ENCODE measurements at places on chromosomes 7 and 10.

- peak; percentile 46 for DNase-seq
Observed at GRCh38 chr7:73623798-73624668, at the start of gene MLXIPL. Gene MLXIPL, minus strand, starts transcription at chr7:73624522. Its CDS starts 30 bp downstream, at chr7:73624492.

- peak; percentile 81 for DNase-seq
Observed at GRCh38 chr10:92690211-92690914, 608 bp downstream of the HHEX start.

GRCh38 chr10:117553815-117554172 is 11.2 kb downstream of the EMX2 start:
- no peak for DNase-seq

- no peak for DNase-seq
Observed at GRCh38 chr7:106793015-106793975, 71.8 kb upstream of the PIK3CG start.

DNA sequence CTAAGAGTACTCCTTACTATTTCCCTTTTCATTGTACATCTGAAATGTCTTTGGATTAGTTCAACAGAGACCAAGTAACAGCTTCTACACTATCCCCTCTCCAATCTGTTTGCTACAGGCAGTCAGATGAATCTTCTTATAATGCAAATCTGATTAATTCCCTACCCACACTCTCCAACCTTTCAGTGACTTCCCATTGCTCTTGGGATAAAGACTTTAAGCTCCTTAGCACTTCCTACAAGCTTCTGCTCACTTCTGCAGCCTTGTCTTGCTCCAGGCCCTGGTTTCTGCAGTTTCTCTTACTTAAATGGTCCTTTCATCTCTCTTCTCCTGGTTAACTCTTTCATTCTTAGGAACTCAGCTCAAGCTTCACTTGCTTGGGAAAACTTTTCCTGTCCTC is 65.2 kb upstream of the FEZF1 start:
- no peak for DNase-seq

GRCh38 chr7:69908454-69908853 is 310.2 kb downstream of the AUTS2 start:
- DNase-seq, result no peak

DNA sequence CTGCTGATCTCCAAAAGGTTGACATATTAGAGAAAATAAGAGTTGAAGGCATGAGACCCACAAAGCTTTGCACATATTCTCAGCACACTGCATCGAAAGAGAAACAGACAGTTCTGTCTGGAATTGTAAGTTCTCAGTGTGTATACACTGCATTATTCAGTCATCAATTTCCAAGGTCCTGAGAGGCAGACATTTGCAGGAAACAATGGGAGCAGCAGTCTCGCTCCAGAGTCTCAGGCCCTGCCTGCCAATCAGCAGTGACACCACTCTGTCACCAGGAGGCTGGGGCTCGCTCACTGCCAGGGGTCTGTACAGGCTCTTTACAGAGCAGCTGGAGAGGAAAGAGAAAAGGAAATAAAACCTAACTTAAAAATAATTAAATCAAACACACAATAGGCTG is 36.3 kb downstream of the JAZF1 start:
- no peak for DNase-seq

GRCh38 chr7:102094316-102094650 is 192.4 kb upstream of the SH2B2 start:
- no peak for DNase-seq

GRCh38 chr10:5910323-5911100 is 20.5 kb downstream of the FBH1 start:
- DNase-seq, result no peak

DNA sequence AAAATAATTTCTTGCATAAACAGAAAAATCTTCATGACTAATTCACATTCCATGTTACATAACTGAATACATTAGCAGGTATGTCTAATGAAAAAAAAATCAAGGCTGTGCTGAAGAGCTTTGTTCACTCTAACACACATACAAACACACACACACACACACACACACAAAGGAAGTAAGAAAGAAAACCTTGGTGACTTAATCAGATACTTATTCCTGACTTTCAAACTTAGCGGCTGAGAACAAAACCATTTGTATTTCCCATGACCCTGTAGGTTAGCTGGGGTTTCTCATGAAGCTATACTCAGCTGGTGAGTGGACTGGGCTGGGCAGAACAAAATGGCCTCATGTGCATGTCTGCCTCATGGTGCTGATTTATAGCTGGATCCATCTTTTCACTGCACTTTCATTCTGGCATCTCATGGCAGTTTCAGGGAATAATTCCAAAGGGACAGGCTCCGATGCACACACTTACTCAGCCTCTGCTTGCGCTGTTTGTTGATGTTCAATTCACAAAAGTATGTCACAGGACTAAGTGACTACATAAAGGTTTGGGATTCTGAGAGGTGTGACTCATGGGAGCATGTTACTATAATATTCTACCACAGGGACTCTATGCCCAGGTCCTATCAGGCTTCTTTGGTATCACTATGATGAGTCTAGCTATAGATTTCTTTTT is 161.2 kb downstream of the PCLO start:
- DNase-seq, result no peak

GRCh38 chr10:126064512-126064911 is 168.1 kb downstream of the FANK1 start:
- DNase-seq, result no peak

- no peak for DNase-seq
Observed at GRCh38 chr7:87225696-87226095, 6.2 kb upstream of the TMEM243 start.

DNA sequence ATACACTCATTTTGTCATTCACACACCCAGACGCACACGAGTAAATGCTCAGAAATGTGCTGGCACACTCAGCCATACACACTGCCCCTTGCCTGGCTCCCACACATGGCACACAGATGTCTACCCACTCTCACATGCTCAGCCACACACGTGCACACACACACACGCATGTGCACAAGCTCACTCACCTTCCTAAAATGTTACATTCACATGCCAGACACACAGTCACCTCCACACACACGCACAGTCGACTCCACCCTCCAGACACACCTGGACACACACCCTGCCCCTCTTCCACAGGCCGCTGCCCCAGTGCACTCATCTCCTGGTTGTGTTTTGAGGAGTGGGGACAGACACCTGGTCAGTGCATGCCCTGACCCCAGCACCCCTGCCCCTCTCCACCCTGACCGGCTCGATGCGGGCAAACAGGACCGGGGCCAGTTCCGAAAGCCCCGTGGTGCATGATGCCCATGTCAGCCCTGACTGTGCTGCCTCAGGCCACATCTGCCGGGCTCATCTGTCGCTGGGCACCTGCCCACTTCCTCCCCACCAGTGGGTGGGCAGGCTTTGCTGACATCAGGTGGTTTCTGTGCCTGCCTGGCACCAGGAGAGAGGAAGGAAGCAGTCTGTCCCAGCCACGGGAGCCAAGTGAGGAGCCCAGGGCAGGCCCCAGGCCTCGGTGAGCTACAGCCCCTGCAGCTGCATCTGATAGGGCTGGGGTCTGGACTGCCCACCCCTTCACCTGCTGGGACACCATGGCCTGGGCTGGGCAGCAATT is 84.9 kb upstream of the ZNF716 start:
- DNase-seq, result no peak

DNA sequence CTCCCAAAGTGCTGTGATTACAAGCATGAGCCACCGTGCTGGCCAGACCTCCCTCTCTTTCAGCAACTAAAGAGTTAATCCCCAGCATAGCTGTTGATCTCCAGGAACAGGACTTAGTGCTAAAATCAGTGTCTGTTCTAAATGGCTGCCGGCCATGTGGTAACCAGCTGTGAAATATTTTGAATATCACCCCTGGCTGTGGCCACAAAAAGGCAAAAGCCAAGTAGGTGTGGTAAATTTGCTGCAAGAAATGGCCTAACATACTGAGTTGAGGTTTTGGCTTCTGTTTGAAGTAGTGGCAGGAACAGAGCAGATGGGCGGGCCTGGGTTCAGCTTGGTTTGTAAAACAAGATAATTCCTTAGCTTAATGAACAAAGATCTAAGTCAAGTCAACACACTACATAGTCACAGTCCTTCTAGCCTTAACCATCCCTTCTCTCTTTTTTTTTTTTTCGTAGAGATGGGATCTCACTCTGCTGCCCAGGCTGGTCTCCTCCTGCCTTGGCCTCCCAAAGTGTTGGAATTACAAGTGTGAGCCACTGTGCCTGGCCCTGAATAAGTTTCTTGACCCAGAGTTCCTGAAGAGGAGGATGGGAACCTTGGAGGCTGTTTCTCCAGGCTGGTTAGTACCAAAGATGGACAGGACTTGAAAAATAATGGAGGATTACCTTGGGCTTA is 22.7 kb upstream of the AGFG2 start:
- DNase-seq, result peak; percentile 87

- DNase-seq, result no peak
Observed at GRCh38 chr7:135213831-135214230, 2.5 kb upstream of the WDR91 start.

DNA sequence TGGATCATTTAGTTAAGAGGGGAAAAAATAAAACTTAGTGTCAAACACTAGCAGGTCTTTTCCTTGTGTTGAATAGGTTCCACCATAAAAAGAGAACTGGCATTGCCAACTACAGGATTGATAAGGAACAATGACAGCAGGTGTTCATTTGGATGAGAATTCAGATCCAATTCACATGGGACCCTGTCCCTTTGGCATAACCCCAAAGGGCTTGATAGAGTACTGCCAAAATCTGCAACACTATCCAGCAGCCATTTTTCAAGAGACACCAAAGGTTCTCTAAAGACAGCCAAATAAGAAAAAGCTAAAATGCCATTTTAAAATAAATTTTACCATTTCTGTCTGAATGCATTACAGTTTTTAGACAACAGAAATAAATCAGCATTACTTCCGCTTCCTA is 422.3 kb downstream of the DGKB start:
- no peak for DNase-seq

GRCh38 chr7:87028636-87029035 is 30.8 kb downstream of the ELAPOR2 start:
- no peak for DNase-seq
